Lung microvascular endothelial cell (primary cell): ENCODE measurements at places on chromosomes 2 and 18. TPM values are rescaled to one million over a fixed set of nuclear protein-coding genes. Genes with fewer than 3 reads are reported as not detected.

GRCh38 chr18:53254265-53254664 is 914.3 kb downstream of the DCC start:
- no peak for DNase-seq

Gene TCF23
- total RNA-seq = not detected in 2 replicates

GRCh38 chr18:26705757-26706156 is 157.4 kb upstream of the KCTD1 start:
- DNase-seq = no peak

GRCh38 chr18:59238385-59238784 is 18.4 kb downstream of the GRP start:
- no peak for DNase-seq

DNA sequence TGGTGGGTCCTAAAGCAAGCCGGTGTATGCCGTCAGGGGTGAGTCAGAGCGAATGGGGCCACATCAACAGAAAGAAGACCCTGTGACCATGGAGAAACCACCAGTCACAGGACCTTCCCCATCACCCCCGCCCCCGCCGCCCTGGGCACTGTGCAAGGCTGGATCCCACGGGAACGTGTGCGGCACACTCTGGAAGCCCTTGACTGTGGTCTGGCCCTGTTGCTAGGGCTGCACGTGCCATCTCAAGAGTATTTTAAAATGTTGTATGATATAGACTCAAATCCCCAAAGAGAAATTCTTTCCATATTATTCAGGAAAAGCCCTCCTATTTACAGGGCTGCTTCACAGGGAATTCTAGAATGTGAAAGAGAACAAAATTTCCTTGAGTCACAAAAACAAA is 174.8 kb downstream of the BCL2 start:
- DNase-seq = no peak

Gene FLACC1
- total RNA-seq = 0.22 and 0.60 TPM in 2 replicates

DNA sequence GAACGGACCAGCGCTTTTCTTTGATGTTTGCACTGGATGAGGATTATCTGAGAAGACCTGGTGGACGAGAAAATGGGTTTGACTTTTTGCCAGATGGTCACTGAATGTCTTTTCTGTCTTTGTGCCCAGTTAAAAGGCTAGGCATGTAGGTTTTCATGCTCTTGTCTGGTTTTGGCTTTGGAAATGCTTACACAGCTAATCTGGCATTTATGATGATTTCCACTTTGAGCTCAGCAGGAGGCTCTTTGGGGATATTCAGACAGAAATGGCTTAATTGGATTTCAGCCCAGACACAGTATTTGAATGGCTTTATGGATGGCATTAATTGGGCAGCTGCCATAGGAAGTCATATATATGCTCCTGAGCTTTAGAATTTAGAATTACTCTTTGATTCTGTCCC is 59.6 kb downstream of the NCK2 start:
- DNase-seq = peak; percentile 68
